SK-N-SH treated with all-trans-retinoic acid at 6 μM for 48 hours (cell line): ENCODE measurements at places on chromosomes 7 and 10.

DNA sequence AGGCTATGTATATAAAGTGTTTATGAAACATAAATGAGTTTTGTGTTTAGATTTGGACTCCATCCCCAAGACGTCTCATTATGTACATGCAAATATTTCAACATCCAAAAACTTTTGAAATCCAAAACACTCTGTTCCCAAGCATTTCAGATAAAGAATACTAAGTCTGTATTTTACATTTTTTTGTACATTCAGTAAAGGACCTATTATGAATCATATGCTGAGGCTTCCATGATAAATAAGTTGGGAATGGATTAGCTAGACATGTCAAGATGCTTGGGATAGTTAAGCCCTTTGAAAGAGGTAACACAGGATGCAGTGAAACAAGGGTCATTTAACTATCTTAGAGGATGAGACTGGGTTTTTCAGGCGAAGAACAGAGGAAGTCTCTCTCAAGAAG, 262.9 kb downstream of the SNX13 start:
- peak; percentile 23; the same call in 2 of the 3 replicates for ATAC-seq

- ATAC-seq, result no peak
Observed at GRCh38 chr7:18530224-18531179, 35.0 kb downstream of the HDAC9 start.

DNA sequence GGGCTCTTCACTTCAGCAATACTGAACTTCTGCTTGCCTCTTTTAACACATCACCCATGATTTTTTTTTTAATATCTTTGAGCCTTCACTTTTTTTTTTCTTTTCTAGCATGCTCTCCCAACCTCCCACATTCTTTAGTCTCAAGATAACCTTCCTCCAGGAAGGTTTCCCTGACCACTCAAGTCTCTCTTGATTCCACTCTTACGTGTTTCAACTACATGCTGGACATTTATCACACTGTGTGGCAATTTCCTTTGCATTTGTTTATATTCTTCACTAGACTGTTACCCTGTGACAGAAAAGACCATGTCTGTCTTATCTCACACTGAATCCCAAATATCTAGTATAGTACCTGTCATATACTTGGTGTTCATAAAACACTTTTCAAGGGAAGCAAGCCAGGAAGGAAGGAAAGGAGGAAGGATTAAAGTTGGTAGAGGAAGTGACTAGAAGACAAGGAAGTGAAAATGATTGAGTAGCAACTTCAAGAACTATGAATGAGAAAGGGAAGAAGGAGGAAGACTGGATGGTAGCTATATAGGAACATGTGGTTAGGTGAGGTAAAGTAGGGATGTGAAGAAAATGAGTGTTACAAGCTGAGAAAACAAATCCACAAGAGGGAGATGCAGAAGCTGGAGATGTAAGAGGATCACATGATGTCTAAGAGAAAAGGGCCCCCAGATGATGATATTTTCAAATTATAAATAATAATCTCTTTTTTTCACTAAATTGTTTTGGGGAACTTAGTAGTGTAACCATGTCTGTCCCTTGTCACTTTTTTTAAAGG, 40.4 kb downstream of the IFIT5 start:
- no peak for ATAC-seq

- no peak for ATAC-seq
Observed at GRCh38 chr7:143518521-143518920, 40.8 kb downstream of the TAS2R41 start.

GRCh38 chr10:7425691-7426090, 14.9 kb upstream of the SFMBT2 start:
- ATAC-seq, result no peak

DNA sequence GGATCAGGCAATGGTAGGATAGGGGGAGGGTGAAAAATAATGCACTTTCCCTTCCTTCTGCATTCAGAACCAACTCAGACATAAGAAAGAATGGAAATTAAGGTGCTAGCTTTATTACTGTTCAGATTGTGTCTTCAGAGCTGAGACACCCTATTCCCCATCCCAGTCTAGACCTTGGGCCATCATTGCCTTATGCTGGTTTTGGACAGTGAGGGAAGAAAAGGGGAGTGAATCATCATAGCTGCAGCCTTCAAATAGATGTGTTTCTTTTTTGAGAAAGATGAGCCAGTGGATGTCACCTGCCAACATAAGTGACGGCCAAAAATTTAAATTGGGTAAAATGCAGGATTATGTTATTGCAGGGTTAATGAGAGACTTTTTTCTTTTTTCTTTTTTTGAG, 27.0 kb upstream of the TOMM7 start:
- no peak for ATAC-seq

DNA sequence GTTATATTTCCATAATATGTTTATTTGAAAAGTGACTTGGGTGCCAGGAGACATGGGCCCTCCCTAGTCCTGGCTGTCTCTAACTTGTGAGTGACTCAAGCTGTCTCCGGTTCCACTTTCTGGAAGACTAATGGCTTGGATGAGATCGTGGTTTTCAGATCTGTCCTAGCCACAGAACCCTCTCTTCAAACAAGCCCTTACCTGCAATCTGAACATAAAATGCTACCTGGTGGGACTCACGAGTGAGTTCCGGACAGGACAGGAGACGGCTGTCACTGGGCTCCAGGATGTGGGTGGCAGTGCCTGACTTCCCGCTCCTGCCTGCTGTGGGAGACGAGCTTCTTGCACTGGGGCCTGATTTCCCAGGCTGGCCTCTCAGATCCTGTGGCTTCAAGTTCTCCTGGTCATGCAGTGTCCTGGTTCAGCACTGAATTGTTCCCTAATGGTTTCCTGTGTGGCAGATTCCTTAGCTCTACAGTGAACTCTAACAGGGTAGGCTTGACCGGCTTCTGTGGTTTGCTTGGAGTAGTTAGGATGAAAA, 26.0 kb upstream of the PFKFB3 start:
- peak; percentile 47 for ATAC-seq

- no peak for ATAC-seq
Observed at GRCh38 chr7:23765943-23766342, 55.9 kb downstream of the STK31 start.

DNA sequence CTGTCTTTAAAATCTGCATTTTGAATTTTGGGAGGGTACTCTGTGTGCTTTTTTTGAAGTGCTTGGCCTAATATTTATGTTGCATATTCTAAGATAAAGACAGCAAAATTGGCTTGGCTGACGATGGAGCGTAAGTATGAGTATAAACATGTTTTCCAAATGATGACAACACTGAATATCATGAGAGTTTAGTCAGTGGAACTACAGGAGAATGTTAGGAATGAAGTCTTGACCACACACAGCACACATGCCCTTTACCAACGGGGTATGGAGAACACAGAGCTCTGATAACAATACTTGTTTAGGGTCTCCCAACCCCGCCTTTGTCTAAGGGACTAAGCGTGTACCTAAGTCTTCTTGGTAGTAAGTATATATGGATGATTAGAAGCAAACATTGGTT, 253.9 kb upstream of the FZD8 start:
- ATAC-seq, result peak; percentile 84

GRCh38 chr7:1664711-1665548, 5.1 kb upstream of the ELFN1 start:
- ATAC-seq, result peak; percentile 67

- ATAC-seq, result no peak
Observed at GRCh38 chr7:82631998-82632397, 188.4 kb upstream of the CACNA2D1 start.
